SK-N-SH treated with all-trans-retinoic acid at 6 μM for 48 hours (cell line): ENCODE measurements at places on chromosomes 3 and 15.

DNA sequence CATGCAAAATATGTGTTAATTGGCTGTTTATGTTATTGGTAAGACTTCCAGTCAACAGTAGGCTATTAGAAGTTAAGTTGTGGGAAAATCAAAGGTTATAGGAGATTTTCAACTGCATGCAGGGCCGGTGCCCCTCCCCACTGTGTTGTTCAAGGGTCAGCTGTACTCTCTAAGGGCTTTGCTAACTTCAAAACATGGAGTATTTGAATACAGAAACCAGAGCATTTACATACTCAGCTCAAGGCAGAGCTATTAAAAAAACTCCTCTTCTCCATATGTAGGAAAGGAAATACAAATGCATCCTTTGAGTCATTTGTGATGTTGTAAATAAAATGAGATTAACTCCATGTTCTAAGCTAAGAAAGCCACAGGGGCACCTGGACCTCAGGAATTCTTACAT is 16.8 kb downstream of the IL17RB start:
- ATAC-seq: no peak

DNA sequence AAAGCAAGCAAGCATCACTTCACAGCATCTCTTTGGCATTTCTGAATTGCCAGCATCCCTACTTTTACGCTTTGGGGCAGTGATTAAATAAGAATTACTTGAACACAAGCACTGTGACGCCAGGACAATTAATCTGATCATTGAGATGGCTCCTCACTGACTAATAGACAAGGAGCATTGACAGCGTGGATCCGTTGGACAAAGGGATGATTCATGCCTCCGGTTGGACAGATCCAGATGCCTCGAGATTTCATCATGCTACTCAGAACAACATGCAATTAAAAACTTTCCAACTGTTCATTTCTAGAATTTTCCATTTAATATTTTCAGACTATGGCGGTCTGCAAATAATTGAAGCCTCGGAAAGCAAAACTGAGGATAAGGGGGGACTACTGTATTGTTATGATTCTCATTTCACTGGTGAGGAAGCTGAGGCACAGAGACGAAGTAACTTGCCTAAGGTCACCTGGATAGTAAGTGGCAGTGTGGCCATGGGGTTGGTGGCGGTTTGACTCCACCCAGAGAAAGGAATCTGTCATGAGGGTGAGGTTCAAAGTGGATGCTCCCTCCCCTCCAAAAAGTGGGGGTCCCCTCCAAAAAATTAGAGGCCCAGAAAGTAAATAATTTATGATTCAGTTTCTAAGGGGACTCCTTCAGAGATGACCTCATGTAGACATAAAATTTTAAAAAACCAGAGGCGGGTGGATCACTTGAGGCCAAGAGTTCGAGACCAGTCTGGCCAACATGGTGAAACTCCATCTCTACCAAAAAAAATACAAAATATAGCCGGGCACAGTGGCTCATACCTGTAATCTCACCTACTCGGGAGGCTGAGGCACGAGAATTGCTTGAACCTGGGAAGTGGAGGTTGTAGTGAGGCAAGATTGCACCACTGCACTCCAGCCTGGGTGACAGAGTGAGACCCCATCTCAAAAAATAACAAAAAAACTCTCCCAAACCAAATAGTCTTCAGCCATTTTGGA is 12.3 kb upstream of the PGPEP1L start:
- ATAC-seq: no peak

DNA sequence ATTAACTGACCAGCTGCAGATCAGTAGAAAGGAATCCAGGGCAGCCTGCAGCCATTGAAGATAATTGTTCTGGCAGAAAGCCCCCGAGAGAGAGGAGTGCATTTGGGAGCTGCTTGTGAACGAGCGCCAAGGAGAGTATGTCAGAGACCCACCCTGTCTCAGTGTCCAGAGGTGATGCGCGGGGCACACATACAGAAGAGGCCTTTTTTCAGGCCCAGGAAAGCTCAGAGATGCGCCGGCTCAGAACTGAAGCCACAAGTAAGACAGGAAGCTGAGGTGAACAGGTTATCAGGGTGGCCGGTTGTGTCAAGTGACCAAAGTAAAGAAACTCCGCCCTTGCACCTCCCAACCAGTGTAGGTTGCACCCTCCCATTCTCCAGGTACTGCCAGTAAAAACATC is 59.8 kb upstream of the HEG1 start:
- ATAC-seq: no peak

DNA sequence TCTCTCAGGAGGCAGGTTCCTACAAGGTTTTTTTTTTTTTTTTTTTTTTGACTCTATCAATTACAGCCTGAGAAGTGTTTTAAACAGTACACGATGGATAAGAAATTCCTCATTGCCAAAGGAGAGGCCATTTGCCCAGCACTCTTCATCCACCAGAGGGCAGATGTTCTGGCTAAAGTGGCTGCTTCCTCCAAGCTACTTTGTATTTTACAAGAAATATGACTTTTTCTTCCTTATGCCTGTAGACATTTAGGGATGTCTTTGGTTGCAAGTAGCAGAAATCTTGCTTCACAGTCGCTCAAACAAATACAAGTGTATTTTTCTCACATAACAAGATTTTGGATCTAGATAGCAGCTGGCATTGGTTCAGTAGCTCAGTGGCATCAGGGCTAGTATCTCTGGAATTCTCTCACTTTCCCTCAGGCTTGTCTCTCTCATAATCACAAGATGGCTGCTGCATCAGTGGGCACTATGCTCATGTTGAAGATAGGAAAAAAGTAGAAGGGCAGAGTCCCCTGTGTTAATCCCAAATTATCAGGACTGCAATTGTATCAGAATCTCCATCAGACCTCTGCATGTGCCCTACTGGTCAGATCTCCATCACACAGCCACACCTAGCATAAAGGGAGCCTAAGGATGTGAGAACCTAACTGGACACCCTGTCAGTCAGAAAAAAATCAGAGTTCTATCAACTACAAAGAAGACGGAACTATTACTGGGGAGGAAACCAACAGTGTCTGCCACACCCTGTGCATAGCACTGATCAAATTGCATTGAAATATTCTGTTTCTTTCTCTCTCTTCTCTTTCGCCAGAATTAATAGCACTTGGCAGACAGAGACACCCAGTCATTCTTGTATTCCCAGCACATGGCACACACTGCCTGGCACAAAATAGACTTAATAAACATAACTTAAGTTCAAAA is 138.9 kb upstream of the COL8A1 start:
- peak; percentile 92 for ATAC-seq

- ATAC-seq: no peak
Measured at GRCh38 chr15:45594835-45595530, 7.8 kb downstream of the BLOC1S6 start.
